Thoracic aorta (tissue), 2 donors: ENCODE measurements at places on chromosomes 5 and 9. TPM values are rescaled to one million over a fixed set of nuclear protein-coding genes. Genes with fewer than 3 reads are reported as not detected.

The TMEM215 gene
- total RNA-seq, result not detected

- no peak overlapping the region for H3K4me3 ChIP-seq
- H3K36me3 ChIP-seq, result no peaks in the 10 kb centered on the region
- H3K27ac ChIP-seq, result no peak overlapping the region
- no peaks in the 10 kb centered on the region for H3K4me1 ChIP-seq
- no peaks in the 10 kb centered on the region for H3K27me3 ChIP-seq
- DNase-seq, result no peak
Observed at GRCh38 chr5:141778206-141778605, 96.2 kb upstream of the ARAP3 start.

DNA sequence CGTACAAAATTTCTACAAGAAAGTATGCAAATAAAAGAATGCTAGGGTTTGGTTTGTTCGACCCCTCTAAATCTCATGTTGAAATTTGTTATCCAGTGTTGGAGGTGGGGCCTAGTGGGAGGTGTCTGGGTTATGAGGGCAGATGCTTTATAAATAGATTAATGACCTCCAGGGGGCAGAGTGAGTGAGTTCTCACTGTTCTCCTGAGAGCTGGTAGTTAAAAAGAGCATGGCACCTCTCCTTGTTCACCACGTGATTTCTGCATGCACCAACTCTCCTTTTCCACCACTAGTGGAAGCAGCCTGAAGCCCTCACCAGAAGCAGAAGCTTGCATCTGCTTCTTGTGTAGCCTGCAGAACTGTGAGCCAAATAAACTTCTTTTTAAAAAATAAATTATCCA lies 50.4 kb upstream of the FAM170A start:
- H3K36me3 ChIP-seq, result no peaks in the 10 kb centered on the region
- H3K4me1 ChIP-seq, result no peaks in the 10 kb centered on the region
- H3K27ac ChIP-seq, result no peak overlapping the region
- no peak for DNase-seq
- no peaks in the 10 kb centered on the region for H3K27me3 ChIP-seq

- no peaks in the 10 kb centered on the region for H3K36me3 ChIP-seq
- no peaks in the 10 kb centered on the region for H3K4me1 ChIP-seq
- no peaks in the 10 kb centered on the region for H3K27me3 ChIP-seq
- no peak overlapping the region for H3K4me3 ChIP-seq
- DNase-seq, result no peak
- H3K27ac ChIP-seq, result no peak overlapping the region
Observed at GRCh38 chr9:134619448-134619982, 22.1 kb upstream of the COL5A1 start.

- no peak overlapping the region for H3K27ac ChIP-seq
- H3K4me1 ChIP-seq, result peaks cover 29% of the 10 kb centered on the region
- no peak overlapping the region for H3K4me3 ChIP-seq
- no peaks in the 10 kb centered on the region for H3K36me3 ChIP-seq
- no peak for DNase-seq
- H3K27me3 ChIP-seq, result no peaks in the 10 kb centered on the region
Observed at GRCh38 chr5:150217038-150217437, 27.2 kb downstream of the SLC6A7 start.

The TLR4 gene
- total RNA-seq, result 94.5 TPM

DNA sequence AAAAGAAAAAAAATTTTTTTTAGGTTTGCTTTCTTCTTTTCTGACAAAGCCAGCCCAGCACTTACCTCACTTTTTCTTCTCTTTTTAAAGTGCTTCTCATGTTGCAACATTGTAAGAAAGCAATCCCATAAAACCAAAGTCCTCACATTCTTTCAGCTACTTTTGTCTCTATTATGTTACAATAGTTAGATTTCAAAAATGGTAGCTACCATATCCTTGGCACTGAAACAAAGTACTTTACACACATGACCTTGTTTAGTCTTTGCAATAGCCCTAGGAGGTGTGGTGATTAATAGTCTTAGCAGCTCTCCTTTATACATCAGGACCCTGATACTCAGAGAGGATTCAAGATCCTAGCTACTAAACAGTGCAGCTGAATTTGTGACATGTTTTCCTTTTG lies 23.5 kb upstream of the CARTPT start:
- no peak for DNase-seq
- H3K36me3 ChIP-seq, result no peaks in the 10 kb centered on the region
- no peak overlapping the region for H3K4me3 ChIP-seq
- no peaks in the 10 kb centered on the region for H3K27me3 ChIP-seq

DNA sequence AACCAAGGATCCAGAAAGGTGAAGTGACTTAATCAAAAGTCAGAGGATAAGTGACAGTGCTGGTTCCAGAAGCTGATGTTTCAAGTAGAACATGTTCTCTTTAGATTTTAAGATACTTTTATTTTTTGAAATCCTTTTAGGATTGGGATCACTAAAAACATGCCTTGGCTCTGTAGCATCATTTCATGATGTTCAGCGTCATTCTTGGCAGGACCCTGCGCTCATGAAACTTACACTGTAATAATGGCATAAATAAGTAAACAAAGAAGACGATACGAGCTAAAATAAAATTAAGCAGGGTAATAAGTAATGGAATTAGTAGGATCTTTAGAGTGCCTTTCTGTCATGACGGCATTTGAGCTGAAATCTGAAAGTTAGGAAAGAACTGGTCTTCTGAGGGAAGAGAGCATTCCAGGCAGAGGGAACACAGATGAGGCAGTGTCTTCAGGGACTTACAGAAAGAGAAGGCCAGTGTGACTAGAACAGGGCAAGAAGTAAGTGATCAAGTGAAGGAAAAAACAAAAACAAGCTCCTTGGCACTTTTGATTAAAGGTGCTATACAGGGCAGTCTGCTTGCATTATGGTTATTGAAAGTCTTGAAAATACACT lies 19.9 kb downstream of the CTNNA1 start:
- no peak for DNase-seq
- peaks cover 9% of the 10 kb centered on the region for H3K4me1 ChIP-seq
- no peaks in the 10 kb centered on the region for H3K27me3 ChIP-seq

GRCh38 chr9:80175286-80176150 lies 603.8 kb downstream of the TLE4 start:
- no peak overlapping the region for H3K27ac ChIP-seq
- no peak for DNase-seq
- no peaks in the 10 kb centered on the region for H3K4me1 ChIP-seq
- H3K27me3 ChIP-seq, result no peaks in the 10 kb centered on the region

DNA sequence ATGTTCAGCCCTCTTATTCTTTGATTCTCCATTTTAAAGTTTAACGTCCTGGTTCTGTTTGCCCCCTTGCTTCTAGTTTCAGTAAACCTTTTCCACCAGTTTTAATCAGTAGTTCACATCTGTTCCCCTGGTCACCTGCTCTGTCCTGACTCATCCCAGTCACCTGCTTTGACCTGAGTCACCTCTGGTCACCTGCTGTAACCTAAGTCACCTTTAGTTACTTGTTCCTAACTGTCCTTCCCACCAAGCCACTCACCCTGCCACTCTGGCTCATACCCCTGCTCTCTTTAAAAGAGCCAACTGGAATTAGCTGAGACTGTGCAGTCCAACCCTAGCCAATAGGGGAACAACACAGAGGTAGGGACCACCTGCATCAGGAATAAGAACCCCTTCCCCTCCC lies 43.0 kb downstream of the SEMA6A start:
- H3K36me3 ChIP-seq, result no peaks in the 10 kb centered on the region
- H3K27ac ChIP-seq, result no peak overlapping the region
- H3K27me3 ChIP-seq, result no peaks in the 10 kb centered on the region
- DNase-seq, result no peak
- no peaks in the 10 kb centered on the region for H3K4me1 ChIP-seq

GRCh38 chr5:31783086-31783645 lies 144.2 kb downstream of the PDZD2 start:
- no peak for DNase-seq
- no peak overlapping the region for H3K4me3 ChIP-seq
- H3K27ac ChIP-seq, result no peak overlapping the region
- H3K36me3 ChIP-seq, result no peaks in the 10 kb centered on the region
- peaks cover 12% of the 10 kb centered on the region for H3K4me1 ChIP-seq
- no peaks in the 10 kb centered on the region for H3K27me3 ChIP-seq

DNA sequence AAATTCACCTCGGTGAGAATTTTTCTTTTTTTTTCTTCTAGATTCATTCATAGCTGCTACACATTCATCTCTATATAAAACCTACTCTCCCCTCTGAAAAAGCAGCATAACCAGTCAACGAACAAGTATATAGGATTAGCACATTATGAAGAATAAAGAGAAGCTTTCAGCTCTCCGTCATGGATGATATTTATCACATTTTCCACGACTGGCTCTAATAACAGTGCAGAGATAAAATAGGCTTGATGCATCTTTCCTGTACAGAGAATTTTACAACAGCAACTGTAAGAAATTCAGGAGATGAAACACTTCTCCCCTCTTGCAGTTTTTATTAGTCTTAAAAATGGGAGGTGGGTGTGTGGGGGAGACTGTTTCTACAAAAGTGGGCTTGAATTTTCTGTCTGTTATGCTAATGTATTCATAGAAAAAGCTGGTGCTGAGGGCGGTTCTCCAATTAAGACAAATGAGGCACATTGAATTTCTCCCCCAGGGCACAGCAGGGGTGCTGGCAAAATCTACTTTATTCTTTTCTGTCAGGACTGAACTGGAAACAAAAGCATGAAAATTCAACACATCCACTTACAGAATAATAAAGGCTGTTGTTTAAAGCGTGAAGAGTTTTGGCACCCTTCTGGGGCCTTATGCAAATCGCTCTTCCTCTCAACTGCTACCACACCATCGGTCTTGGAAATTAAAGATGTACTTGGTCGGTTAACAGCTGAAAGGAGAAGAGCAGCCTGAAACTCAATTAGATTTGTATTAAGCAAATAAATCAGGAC lies 233.9 kb upstream of the ZNF608 start:
- H3K27ac ChIP-seq, result no peak overlapping the region
- H3K27me3 ChIP-seq, result no peaks in the 10 kb centered on the region
- DNase-seq, result no peak

- DNase-seq, result no peak
- H3K4me1 ChIP-seq, result no peaks in the 10 kb centered on the region
- no peak overlapping the region for H3K27ac ChIP-seq
- no peaks in the 10 kb centered on the region for H3K27me3 ChIP-seq
- peaks cover 9% of the 10 kb centered on the region for H3K36me3 ChIP-seq
Observed at GRCh38 chr5:1089146-1089545, 22.7 kb downstream of the SLC12A7 start.

GRCh38 chr5:133715216-133715615 lies 102.9 kb upstream of the FSTL4 start:
- H3K4me3 ChIP-seq, result no peak overlapping the region
- DNase-seq, result no peak
- H3K27ac ChIP-seq, result no peak overlapping the region
- no peaks in the 10 kb centered on the region for H3K27me3 ChIP-seq
- no peaks in the 10 kb centered on the region for H3K36me3 ChIP-seq
- H3K4me1 ChIP-seq, result peaks cover 7% of the 10 kb centered on the region

DNA sequence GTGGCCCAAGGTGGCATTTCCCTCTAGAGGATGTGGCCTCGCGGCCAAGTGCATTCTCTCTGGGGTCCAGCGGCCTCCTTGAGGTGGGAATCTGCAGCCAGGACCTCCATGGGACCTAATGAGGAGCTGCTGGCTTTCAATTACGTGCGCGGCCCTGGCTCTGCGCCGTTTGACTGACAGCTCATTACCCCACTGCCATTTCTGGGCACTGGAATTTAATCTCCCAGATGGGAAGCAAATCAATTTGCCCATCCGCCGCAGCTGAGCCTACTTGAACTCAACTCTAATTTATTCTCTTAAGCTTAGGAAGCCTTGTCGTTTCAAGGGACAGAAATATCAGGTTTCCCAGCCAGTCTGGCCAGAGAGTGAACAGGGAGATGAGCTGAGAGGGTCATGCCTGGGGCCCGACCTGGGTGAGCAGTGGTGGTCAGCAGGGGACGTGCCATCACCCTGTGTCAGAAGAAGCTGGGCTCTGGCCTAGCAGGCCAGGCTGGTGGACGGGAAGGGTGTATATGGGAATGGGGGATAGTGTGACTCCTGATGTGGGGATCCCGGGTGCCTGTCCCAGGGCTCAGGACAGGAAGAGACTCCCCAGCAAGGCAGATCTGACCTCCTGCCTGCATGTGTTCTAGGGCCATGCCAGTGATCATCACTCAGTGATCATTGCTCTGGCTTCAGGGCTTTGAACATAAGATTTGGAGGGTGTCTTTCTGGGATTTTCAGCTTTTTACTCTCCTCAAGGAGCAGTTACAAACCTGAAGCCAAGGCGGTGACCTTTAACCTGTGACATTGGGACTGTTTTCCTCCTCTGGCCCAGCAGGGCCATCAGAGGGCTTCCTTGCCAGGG lies 69.7 kb downstream of the MACROH2A1 start:
- no peaks in the 10 kb centered on the region for H3K36me3 ChIP-seq
- no peak overlapping the region for H3K4me3 ChIP-seq
- no peaks in the 10 kb centered on the region for H3K27me3 ChIP-seq

The NEUROG1 gene
- total RNA-seq, result not detected

- peak overlapping the region; percentile 39 for H3K27ac ChIP-seq
- no peaks in the 10 kb centered on the region for H3K27me3 ChIP-seq
- H3K36me3 ChIP-seq, result no peaks in the 10 kb centered on the region
- H3K4me3 ChIP-seq, result no peak overlapping the region
- peaks cover 29% of the 10 kb centered on the region for H3K4me1 ChIP-seq
- no peak for DNase-seq
Observed at GRCh38 chr5:143306040-143306439, 97.4 kb downstream of the NR3C1 start.

DNA sequence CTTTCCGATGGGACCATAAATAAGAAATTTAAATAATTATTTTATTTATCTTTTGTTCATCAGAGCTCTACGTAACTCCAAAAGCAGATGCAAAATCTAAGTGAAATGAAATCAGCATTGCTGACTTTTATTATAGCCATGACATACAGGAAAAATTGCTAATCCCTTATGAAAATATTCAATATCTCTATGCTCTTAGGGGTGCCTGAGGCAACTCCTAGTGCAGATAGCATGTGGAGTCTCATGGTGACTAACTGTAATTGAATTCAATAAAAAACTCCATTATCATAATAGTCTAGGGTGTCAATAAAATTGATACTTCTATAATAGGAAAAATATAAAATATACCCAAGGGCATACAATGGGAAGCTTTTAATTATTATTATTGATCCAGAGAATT lies 42.6 kb downstream of the SLC24A2 start:
- H3K27ac ChIP-seq, result no peak overlapping the region
- H3K27me3 ChIP-seq, result no peaks in the 10 kb centered on the region
- H3K4me3 ChIP-seq, result no peak overlapping the region
- DNase-seq, result no peak
- H3K4me1 ChIP-seq, result no peaks in the 10 kb centered on the region
- H3K36me3 ChIP-seq, result no peaks in the 10 kb centered on the region

DNA sequence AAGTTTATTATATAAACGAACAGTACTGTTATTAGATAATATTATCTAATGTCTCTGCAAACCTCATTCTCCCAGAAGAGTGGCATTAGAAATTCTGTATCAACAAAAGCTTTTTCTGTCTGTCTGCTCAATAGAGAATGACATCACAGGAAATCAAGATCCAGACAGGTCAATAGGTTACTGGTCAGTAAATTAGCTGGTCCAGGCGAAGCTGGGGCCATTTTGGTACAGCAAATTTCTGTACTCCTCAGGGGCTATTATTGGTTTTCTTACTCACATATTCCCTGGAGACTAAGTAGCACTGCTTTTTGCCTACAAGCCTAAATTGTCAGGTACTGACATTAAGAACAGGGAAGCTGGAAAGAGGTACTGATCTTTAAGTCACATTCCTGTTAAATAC lies 80.5 kb downstream of the PLPP1 start:
- DNase-seq, result no peak
- H3K4me1 ChIP-seq, result peaks cover 13% of the 10 kb centered on the region
- H3K27me3 ChIP-seq, result no peaks in the 10 kb centered on the region
- H3K36me3 ChIP-seq, result no peaks in the 10 kb centered on the region

The TAF11L5 gene
- total RNA-seq, result not detected
